ENCODE measurements at places on chromosomes 16 and 17. TPM values are rescaled to one million over a fixed set of nuclear protein-coding genes. Genes with fewer than 3 reads are reported as not detected.

DNA sequence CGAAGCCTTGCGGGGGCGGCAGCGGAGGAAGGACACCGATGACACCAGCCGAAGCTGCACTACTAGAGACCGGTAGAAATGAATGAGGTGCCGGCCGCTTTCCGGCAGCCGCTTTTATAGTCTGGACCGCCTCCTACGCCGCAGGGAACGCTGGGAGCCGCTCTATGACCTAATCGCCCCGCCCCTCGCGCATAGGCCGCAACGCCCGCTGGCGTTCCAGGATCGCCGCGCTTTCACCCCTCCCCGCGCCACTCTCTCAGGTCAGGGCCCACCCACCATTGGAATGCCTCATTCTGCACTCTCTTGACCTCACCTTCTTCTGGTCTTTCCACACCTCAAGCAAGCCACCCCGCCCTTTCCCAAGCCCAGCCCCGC lies at the start of gene DDX5:
Gene DDX5 (minus strand): TSS at position 89 of the 375 bp plus-strand sequence. CDS start 170 bp downstream, outside the sequence.
- DNase-seq: peak; percentile 79

DNA sequence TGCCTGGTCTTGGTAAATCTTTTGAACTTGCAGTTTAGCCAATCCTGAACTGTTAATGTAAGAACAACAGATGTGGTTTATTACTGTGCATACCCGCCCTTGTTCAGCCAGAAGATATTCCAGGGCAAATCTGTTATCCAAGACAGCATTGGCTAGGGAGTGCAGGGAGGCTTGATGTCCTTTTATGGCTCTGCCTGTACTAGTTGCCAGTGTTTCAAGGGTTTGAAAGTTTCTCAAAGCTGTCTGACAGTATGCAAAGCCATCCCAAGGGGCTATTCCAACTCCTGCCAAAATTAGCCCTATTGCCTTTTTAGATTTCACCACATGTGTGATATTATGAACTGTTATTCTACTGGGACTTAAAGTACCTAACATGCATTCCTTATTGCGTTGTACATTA lies 30.1 kb downstream of the LCMT1 start:
- no peak for DNase-seq

Gene VAT1L
- total RNA-seq: 6.4 TPM

GRCh38 chr17:49602783-49603182 lies 27.1 kb downstream of the NXPH3 start:
- DNase-seq: no peak

DNA sequence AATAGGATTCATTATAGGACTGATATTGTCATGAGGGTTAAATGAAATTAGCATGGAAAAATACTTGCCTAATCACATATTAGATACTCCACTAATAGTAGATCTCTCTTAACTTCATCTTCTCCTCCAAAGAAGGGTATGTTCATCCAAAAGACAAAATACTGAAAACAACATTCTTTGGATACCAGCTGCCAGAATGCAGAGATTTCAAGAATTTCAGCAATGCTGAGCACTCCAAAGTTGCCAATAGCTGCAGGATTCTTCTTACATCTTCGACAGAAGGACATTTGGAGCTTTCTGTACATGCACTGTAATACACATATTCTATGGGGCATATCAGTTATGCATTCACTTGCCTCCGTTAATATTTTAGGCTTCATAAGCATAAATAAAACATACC lies 436.5 kb downstream of the HAPSTR1 start:
- DNase-seq: no peak

DNA sequence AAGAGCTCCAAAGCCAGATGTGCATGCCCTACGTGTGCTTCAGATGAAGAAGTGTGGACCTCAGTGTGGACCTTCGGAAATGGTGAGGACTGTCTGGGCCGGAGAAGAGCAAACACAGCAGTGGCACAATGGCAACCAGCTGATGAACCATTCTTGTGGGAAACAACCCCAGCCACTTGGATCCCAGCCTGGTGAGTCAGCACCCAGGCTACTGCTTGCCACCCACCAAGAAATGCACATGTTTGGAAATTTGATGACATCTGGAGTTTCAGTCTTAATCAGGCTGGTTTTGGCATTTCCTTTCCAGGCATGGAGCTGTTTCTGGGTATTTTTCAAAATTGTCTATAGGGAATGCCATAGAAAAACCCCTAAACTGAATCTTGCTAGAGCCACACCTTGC lies 42.7 kb downstream of the DYNLRB2 start:
- no peak for DNase-seq

- no peak for DNase-seq
Observed at GRCh38 chr16:69240331-69240730, 53.4 kb downstream of the SNTB2 start.

- DNase-seq: no peak
Observed at GRCh38 chr17:1153795-1154546, 25.8 kb downstream of the ABR start.

DNA sequence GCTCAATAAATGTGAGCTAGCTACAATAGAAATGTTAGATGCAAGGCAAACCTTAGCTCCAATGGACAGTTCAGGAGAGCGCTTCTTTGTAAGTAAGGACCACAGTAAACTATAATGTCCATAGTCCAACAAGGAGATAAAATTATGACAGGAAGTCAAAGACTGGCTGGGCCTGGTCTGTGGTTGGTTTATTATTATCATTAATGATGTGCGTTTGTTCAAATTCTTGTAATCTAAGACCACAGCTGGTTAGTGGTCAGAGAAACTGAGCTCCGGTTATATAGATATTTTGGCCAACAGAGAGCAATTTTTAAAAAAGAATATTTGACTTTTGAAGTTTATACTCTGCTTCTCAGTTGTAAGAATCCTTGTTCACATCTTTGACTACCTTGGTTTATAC lies 4.7 kb upstream of the CMTM2 start:
- no peak for DNase-seq

GRCh38 chr16:4586291-4586690 lies 28.4 kb downstream of the UBALD1 start:
- no peak for DNase-seq

Gene ZG16
- total RNA-seq: not detected

DNA sequence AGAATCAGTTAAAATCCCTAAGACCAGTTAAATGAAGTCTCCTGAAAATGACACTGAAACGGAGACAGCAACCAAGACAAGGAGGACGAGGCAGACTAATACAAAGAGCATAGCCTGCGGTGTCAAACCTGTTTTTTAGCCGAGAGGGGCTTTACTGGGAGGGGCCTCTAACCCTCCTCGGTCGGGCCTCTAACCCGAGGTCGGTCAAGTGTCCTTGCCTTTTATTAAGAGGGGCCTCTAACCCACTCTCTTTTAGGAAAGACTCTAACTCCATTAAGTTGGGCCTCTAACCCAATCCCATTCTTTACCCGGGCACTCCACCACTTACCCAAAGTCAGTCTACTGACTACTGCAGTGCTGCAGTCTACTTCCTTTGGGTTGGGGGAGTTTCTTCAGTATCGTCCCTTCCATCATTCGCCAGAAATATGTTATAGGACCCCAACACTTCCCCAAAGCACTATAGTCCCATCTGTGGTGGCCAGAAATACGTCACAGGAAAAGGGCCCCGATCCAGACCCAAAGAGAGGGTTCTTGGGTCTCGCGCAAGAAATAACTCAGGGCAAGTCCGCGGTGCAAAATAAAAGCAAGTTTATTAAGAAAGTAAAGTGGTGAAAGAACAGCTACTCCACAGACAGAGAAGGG lies 39.2 kb upstream of the ARL4D start:
- no peak for DNase-seq

Gene LRRC46
- not detected for total RNA-seq

DNA sequence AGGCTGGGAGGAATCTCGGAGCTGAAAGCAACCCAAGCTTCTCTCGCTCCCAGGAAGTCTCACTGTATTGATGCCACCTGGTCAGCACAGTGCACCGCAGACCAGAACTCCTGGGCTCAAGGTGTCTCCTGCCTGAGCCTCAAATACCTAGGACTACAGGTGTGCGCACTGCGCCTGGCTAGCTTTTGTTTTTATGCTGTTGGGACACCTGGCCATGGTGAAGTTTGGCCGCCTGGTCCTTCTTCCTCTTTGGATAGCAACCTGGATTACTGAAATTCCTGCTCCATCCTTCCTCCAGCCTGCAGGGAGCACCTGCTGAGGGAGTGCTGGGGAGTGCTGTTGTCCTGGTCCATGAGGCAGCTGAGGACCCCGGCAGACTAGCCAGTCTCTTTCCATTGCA lies 56.6 kb downstream of the COTL1 start:
- DNase-seq: no peak

DNA sequence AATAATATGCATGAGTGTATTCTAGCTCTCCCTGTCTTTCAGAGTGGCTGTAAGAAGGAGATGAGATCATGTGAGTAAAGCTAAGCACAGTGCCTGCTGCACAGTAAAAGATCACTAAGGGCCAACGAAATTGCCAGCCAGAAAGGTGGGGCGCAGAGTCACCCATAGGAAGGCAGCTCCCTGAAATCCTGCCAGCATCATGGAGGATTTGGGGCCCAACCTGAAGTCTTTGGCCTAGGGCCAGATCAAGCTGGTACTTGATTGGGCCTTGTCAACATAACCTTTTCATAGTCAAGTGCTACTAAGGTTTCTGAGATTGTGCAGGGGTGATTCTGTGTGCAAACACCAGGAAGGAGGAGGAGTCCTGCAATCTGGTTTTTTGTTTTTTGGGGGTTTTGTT lies 16.5 kb downstream of the SCNN1B start:
- DNase-seq: no peak

GRCh38 chr16:82846806-82847205 lies 220.0 kb downstream of the CDH13 start:
- DNase-seq: no peak

GRCh38 chr17:50350733-50351132 lies 4.8 kb downstream of the XYLT2 start:
- DNase-seq: no peak

- no peak for DNase-seq
Observed at GRCh38 chr16:82242201-82242600, 72.2 kb upstream of the MPHOSPH6 start.

GRCh38 chr17:78358538-78359320 lies 1.1 kb downstream of the SOCS3 start:
- DNase-seq: no peak

GRCh38 chr16:4766875-4767628 lies at the start of gene ZNF500:
ZNF500 (minus strand) TSS chr16:4767162; CDS start chr16:4765978, 1,184 bp downstream.
- peak; percentile 55 for DNase-seq

GRCh38 chr16:598823-599739 lies 9.2 kb downstream of the RAB40C start:
- DNase-seq: no peak

GRCh38 chr17:62627904-62628633 lies 599 bp downstream of the MRC2 start:
- DNase-seq: no peak

Gene OR4D1
- not detected for total RNA-seq

DNA sequence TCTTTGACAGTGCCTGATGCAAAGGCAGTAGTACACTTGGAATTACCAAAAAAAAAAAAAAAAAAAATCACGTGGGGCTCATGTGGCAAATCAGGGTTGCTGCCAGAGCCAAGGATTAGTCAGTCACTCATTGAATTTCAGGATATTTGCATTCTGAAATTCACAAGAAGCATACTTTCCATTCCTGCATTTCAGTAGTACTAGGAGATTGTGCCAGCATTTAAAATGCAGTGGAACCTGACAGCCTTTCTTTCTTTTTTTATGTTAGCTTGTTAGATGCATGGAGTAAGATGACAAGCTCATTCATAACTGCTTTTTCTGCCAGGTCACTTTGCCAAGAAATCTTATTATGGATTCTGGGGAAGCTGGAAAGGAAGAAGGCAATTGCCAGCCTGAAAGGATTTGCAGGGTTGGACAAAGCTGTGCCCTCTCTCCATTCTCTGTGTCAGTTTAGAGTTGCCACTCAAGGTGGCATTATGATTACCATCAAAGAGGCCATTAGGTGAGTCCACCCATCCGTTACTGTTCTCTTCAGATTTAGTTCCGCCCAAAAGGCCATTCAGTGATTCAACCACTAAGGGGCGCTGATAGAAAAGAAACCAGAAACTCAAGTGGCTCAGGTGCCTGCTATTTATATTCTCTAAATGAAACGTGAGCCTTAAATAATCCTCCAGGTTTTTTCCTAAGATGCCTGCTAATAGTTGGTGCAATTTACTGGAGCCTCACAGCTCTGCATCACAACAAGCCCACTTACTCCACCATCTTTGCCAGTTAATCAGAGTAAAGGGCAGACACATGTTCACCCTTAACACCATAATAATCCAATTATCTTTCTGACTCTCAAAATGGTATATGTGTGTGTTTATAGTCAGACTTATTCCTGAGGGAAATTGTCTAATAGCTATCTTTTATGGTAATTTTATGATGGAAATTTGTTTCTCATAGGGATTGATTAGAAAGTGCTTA lies 59.0 kb downstream of the TANGO6 start:
- no peak for DNase-seq

- no peak for DNase-seq
Observed at GRCh38 chr16:59216291-59216690, 482.2 kb upstream of the GOT2 start.

DNA sequence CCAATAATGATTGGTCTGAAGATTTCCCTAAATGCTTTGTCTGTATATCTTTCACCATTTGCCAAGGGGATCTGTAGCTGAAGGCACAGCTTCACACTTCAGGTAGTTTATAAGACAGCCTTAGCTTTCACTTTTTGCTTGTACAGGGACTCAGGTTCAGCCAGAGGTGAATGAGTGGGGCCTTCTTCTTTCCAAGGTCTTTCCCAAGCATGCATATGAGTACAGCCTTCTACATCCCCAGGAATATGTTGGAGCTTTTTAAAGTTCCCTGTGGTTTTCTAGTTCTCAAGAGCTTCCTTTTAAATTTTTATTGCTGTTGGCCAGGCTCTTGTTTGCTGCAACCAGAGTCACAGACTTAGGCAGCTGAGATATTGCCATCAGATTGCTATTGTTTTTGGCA lies 17.9 kb upstream of the SPDYE4 start:
- no peak for DNase-seq

DNA sequence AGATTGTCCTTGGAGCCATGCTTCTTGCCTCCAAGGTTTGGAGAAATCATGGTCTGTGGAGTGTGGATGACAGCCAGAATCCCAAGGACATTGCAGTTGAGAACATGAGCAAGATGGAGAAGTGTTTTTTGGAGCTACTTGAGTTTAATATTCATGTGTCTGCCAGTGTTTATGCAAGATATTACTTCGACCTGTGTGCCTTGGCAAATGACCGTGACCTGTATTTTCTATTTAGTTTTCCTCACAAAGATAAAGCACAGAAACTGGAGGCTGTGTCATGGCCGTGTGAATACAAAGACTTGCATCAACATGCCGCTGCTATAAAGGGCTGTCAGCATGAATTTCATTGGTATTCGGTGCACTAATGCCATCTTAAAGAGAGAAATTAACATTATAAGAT lies 9.0 kb downstream of the GGA2 start:
- DNase-seq: no peak

GRCh38 chr16:73019457-73020362 lies 28.2 kb downstream of the ZFHX3 start:
- peak; percentile 33 for DNase-seq

Gene SEZ6L2
- total RNA-seq: 6.9 TPM
